ENCODE measurements at places on chromosomes 16 and 17. TPM values are rescaled to one million over a fixed set of nuclear protein-coding genes. Genes with fewer than 3 reads are reported as not detected.

Gene ATP2A3
- total RNA-seq: 147 TPM

DNA sequence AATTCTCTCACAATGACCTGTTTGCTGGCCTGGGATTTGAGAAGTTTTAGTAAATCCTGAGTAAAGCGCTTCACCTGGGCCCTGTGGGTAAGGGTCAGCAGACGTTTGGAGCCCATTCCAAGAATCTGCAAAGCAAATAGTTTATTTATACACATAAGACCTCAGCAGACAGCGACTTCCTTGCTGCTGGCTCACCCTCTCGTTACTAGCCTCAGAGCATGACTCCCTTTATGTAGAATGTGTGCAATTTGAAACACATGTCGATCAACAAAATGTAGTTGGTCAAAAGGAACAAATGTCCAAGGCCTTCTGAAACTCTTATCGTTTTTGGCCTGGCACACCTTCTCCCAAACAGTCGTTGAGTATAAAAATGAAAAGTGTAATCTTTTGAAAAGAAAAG, 31.3 kb downstream of the MARF1 start:
- no peak overlapping the region for H3K4me3 ChIP-seq
- DNase-seq: no peak
- H3K27me3 ChIP-seq: no peaks in the 10 kb centered on the region
- no peak overlapping the region for H3K27ac ChIP-seq

DNA sequence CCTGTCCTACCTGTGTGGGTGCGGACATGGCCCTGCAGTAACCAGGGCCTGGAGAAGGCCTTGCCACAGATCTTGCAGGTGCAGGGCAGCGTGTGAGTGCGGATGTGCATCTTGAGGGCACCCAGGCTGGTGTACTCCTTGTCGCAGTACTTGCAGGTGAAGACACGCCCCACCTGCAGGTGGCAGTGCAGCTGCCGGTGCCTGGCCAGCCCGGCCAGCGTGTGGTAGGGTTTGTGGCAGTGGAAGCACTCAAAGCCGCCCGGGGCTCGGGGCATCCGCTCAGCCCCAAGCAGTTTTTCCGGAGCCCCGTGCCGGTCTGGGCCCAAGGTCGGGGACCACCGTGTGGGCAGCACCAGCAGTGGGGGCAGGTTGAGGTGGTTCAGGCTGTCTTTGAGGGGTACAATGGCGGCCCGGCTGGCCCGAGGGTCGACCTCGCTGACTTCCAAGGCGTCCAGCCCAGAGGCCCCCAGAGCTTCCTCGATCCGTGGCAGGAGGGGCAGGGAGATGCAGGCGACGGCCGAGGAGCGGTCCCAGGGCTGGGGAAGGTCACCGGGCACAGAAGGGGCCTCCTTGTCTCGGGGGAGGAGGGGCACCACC, 5.1 kb downstream of the SNAI3 start:
- no peaks in the 10 kb centered on the region for H3K27me3 ChIP-seq
- peaks cover 3% of the 10 kb centered on the region for H3K36me3 ChIP-seq
- H3K27ac ChIP-seq: peak overlapping the region; percentile 84
- H3K4me3 ChIP-seq: no peak overlapping the region

Gene CCDC92B
- 0.11 TPM for total RNA-seq

DNA sequence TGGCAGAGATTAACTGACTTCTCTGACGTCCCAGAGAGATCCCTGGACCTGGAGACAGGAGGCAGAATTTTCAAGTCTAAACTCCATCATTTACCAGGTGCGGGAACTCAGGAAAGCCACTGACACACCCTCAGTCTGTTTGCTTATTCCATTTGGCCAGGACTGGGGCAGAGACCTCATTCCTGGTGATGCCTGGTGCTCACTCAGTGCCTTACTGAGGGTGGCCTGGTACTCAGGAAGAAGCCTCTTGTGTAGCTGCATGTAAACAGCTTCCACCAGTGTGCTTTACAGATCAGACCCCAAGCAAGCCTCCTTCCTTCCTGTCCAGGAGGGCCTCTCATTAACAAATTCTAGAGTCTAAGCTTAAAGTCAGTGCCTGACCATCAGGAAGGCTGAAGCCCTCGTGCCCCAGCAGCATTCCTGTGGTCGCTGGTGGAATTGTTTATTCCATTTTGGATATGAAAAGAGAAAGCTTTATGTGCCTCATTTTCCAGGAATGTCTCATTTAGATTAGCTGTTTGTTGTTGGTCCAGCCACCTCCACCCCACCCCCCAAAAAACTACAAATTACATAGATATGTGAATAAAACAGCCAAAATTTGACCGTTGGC, 236.1 kb upstream of the CDH5 start:
- H3K4me1 ChIP-seq: no peaks in the 10 kb centered on the region
- H3K27ac ChIP-seq: no peak overlapping the region
- H3K4me3 ChIP-seq: no peak overlapping the region
- no peak for DNase-seq

Gene PRSS22
- total RNA-seq: not detected

Gene SHCBP1
- 45.6 TPM for total RNA-seq

- no peak overlapping the region for H3K4me3 ChIP-seq
- DNase-seq: no peak
- no peaks in the 10 kb centered on the region for H3K4me1 ChIP-seq
- H3K27me3 ChIP-seq: no peaks in the 10 kb centered on the region
- H3K36me3 ChIP-seq: no peaks in the 10 kb centered on the region
- H3K27ac ChIP-seq: no peak overlapping the region
These were observed 25.6 kb downstream of the MGAT5B start for GRCh38 chr17:76893623-76894334.

Gene PPY
- total RNA-seq: not detected

- no peak overlapping the region for H3K4me3 ChIP-seq
- H3K4me1 ChIP-seq: peaks cover 19% of the 10 kb centered on the region
- DNase-seq: no peak
- H3K27ac ChIP-seq: peak overlapping the region; percentile 68
- H3K36me3 ChIP-seq: peaks cover 37% of the 10 kb centered on the region
- no peaks in the 10 kb centered on the region for H3K27me3 ChIP-seq
These were observed 70.5 kb downstream of the MARF1 start for GRCh38 chr16:15572329-15573001.

Gene FNDC8
- not detected for total RNA-seq

Gene TP53TG3
- total RNA-seq: not detected

- H3K27me3 ChIP-seq: no peaks in the 10 kb centered on the region
- DNase-seq: no peak
- H3K27ac ChIP-seq: no peak overlapping the region
These were observed 5.5 kb downstream of the VPS4A start for GRCh38 chr16:69316595-69317034.

DNA sequence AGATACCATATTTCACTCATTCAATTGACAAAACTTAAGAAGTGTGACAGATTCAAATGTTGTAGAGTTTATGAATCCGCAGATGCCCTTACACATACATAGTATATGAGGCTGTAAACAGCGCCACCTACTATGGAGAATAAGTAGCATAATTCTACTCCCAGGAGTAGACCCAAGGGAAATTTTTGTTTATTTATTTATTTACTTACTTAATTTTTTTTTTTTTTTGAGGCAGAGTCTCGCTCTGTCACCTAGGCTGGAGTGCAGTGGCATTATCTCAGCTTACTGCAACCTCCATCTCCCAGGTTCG, 35.5 kb downstream of the GAN start:
- H3K4me3 ChIP-seq: no peak overlapping the region
- no peaks in the 10 kb centered on the region for H3K27me3 ChIP-seq
- H3K4me1 ChIP-seq: peaks cover 13% of the 10 kb centered on the region
- H3K36me3 ChIP-seq: peaks cover 33% of the 10 kb centered on the region

Gene GDPD1
- total RNA-seq: 2.7 TPM

GRCh38 chr16:27791404-27791719, 241.4 kb downstream of the KATNIP start:
- no peak overlapping the region for H3K27ac ChIP-seq
- no peak overlapping the region for H3K4me3 ChIP-seq
- no peak for DNase-seq

DNA sequence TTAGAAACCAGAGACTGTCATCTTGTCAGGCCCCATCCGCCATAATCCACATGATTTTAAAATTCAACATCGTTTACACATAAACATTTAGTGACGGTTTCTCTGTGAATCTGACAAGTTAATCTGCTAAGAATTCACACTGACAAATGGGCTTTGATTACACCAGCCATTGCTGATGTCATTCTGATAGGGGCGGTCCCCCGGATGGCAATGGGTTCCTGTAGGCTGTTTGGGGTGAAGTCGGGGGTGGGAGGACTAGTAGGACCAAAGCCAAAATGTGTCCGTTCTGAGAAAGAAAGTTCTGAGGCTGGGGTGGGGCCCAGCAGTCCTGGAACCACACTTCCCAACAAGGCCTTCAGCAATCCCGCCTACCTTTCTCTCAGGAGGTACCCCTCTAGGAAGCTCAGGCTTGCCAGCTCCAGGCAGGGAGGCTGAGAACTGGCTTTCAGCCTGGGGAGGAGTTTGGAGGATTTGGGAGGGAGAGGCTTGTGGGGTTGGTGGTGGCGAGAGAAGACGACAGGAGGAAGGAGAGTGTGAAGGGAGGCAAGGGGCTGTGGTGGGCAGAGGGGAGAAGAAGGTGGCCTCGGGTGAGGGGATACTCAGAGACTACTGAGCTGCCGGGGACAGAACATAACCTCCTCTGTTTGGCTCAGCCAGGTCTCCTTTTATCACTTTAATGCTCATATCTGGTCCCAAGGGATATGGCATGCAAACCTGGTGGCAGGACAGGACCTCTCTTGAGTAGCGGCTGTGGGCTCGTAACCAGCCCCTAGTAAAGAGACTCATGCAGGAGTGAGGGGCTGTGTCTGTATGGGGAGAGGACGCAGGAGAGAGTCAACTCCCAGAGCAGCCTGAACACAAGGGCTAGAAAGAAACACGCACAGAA, 8.6 kb downstream of the HIC1 start:
- no peaks in the 10 kb centered on the region for H3K27me3 ChIP-seq
- peak overlapping the region; percentile 58 for H3K27ac ChIP-seq
- peaks cover 83% of the 10 kb centered on the region for H3K36me3 ChIP-seq
- DNase-seq: no peak
- H3K4me1 ChIP-seq: peaks cover 53% of the 10 kb centered on the region

DNA sequence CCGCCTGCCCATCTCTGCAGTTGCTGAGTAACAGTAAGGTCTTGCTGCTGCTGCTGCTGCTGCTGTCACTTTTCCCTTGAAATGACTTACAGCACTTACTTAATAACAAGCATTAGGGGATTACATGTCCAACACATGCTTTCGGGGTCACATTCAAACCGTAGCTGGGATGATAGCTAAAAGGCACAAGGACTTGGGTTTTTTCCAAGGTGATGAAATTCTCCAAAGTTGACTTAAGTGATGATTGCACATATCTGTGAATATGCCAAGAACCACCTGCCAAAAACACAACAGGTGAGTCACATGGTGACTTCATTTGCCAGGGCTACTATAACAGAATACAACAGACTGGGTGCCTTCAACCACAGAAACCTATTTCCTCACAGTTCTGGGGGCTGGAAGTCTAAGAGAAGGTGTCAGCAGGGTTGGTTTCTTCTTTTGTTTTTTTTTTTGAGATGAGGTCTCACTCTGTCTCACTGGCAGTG, 121.9 kb upstream of the TNRC6C start:
- peak overlapping the region; percentile 62 for H3K27ac ChIP-seq
- peaks cover 36% of the 10 kb centered on the region for H3K4me1 ChIP-seq
- no peak for DNase-seq
- peaks cover 10% of the 10 kb centered on the region for H3K36me3 ChIP-seq

Gene FOXO3B
- total RNA-seq: 6.3 TPM

Gene SDK2
- total RNA-seq: 0.07 TPM

- no peak overlapping the region for H3K4me3 ChIP-seq
- H3K27ac ChIP-seq: no peak overlapping the region
- DNase-seq: no peak
- peaks cover 20% of the 10 kb centered on the region for H3K4me1 ChIP-seq
- H3K36me3 ChIP-seq: peaks cover 50% of the 10 kb centered on the region
These were observed 9.6 kb upstream of the FBF1 start for GRCh38 chr17:75950421-75950820.

DNA sequence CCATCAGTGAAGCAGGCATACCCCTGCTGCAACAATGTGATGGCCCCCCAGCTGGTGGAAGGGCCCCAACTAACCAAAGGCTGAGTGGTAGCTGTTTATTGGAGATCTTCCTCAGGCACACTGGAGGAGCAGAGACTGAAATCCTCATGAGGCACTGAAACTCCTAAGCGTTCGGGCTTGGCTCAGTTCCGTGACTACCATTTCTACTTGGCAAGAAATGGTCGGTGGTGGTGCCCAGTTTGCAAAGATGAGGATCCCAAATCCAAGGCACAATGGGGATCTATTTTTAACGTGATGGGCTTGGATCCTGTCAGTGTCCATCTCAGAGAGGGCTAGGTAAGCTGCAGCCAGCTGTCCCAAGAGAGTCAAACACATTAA, 82.8 kb downstream of the TNFRSF13B start:
- H3K27me3 ChIP-seq: peaks cover 8% of the 10 kb centered on the region
- no peaks in the 10 kb centered on the region for H3K4me1 ChIP-seq
- no peak overlapping the region for H3K27ac ChIP-seq
- H3K4me3 ChIP-seq: no peak overlapping the region

GRCh38 chr16:80606221-80606766, 65.5 kb downstream of the DYNLRB2 start:
- no peaks in the 10 kb centered on the region for H3K27me3 ChIP-seq
- peaks cover 22% of the 10 kb centered on the region for H3K4me1 ChIP-seq
- DNase-seq: no peak
- peaks cover 44% of the 10 kb centered on the region for H3K36me3 ChIP-seq

DNA sequence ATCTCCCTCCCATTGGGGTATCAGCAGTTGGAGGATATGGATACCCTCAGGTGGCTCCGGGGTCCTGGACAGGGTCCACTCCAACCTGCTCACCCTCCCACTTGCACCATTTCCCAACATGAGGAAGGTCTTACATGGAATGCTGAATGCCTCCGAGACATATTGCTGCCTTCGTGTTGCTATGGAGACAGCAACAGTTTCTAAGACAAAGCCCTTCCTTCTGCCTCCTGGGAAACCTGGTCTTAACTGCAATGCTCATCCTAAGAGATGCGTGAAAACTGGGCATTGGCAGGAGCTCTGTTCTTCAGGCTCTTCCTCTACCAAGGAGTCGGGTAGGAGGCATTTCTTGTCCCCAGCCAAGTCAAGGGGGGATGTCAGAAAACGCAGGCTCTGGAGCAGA, 45.2 kb downstream of the ST3GAL2 start:
- peaks cover 13% of the 10 kb centered on the region for H3K36me3 ChIP-seq
- no peak overlapping the region for H3K4me3 ChIP-seq
- no peaks in the 10 kb centered on the region for H3K4me1 ChIP-seq
- DNase-seq: no peak
- no peaks in the 10 kb centered on the region for H3K27me3 ChIP-seq

GRCh38 chr16:78480588-78480987, 381.1 kb downstream of the WWOX start:
- H3K4me1 ChIP-seq: no peaks in the 10 kb centered on the region
- H3K36me3 ChIP-seq: no peaks in the 10 kb centered on the region
- H3K27ac ChIP-seq: no peak overlapping the region
- H3K27me3 ChIP-seq: no peaks in the 10 kb centered on the region

Measured in activated T-helper 2 cell treated with anti-CD3 and anti-CD28 coated beads, Interferon-gamma antibody, Interleukin-2, Interleukin-4, amounts not matched to agents 10 μg/mL and 5 μg/mL and 100 μg/mL, durations not matched to agents 14 hours and 24 hours and 36 hours (primary cell).